AG09309 (cell line): ENCODE measurements at places on chromosomes 1 and 21.

DNA sequence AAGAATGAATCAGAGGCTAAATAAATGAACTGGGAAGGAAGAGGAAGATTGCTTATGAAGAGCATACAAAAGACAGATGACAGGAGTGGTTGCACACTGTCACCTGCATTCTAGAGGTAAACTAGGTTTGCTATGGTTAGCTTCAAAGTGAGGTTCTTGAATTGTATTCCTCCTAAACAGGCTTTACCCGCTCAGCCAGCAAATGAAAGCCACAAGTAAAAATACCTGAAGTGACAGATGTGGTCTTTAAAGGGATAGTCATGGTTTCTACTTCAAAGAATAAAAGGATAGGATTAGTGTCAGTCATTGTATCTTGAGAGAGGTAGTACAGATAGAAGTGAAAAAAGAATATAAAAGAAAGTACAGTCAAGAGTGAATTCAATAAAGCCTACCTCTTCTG, 32.4 kb upstream of the PRDX6 start:
- no peak for DNase-seq

DNA sequence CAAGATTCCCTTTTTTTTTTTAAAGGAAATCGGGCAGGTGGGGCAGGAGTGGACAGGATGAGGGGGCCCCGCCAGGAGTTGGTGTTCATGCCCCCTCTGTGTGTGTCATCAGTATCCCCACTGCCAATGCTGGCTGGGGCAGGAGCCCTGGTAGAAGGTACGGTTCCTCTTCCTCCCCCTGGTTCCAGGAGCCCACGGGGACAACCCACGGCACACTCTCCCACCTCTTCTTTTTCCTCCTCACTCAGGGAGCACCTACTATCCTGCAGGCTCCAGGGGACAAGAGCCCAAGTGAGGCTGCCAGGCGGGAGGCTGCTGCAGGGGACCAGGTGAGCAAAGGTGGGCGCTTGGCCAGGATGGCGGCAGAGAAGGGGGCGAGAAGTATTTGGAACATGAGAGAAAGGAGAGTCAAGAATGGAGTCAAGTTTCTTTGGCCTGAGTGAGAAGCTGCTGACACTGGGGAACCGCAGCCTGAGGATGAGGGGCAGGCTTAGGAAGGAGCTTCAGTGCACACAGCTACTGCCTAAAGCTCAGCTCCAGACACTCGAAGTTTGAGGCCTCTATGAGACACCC, 26.5 kb downstream of the ECE1 start:
- no peak for DNase-seq

DNA sequence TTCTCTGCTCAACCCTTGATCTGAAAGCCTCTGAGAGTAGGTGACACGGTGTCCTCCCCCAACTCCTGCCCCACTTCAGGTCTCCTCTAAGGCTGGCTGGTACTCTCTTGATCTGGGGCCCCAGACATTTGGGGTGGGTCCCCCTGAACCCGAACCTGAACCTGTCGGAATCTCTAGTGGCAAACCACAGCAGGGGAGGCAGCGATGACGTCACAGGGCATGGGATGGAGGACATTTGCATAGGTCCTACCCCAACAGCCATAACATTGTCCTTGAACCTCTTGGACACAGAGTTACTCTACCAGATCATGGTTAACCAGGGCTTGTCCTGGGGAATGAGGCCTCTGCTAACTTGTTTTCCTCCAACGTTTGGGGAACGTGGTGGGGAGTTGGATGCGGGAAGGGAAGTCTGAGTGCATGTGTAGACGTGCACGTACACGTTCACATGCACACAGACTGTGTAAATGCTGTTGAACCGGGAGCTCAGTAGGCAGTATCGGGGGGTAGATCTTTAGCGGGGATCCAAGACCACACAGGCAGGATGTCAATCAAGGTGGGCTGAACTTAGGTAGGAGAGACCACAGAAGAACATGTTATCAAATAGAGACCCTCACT, 32.4 kb downstream of the CITED4 start:
- no peak for DNase-seq

- no peak for DNase-seq
Observed at GRCh38 chr1:156102633-156103511, 11.6 kb upstream of the LMNA start.

DNA sequence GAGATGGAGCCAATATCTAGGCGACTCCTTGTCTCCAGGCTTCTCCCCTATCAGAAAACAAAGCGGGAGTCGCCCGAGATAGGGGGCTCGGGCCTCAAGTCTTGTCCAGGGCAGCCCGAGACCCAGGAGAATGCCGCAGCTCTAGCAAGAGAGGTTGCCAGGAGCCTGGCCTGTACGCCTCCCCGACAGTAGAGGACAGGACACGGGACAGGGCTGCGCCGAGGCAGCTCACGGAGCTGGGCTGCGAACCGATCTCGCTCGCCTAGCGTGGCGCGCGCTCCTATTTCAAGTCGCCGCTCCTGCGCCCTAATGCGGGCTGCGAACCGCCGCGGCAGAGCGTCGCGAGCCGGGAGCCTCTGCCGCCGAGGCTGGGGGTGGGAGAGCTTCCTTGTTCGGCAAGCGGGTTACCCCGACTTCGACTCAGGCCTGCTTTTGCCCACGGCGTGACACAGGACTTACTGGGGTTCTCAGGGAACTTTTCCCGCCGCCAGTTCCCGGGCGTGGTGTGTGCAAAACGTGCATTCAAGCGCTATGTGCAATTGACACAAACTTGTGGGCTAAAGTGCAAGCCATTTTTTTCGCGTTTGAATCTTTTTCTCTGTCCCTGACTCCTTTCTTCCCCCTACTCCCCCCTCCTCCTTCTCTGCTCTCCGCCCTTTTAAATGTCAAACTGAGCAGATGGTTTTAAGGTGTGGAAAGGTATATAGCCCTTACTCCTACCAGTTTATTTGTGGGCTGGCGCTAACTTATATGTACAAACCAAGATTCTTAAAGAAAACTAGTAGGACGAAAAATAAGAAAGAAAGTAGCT, 2.4 kb upstream of the PROX1 start:
- DNase-seq = no peak

DNA sequence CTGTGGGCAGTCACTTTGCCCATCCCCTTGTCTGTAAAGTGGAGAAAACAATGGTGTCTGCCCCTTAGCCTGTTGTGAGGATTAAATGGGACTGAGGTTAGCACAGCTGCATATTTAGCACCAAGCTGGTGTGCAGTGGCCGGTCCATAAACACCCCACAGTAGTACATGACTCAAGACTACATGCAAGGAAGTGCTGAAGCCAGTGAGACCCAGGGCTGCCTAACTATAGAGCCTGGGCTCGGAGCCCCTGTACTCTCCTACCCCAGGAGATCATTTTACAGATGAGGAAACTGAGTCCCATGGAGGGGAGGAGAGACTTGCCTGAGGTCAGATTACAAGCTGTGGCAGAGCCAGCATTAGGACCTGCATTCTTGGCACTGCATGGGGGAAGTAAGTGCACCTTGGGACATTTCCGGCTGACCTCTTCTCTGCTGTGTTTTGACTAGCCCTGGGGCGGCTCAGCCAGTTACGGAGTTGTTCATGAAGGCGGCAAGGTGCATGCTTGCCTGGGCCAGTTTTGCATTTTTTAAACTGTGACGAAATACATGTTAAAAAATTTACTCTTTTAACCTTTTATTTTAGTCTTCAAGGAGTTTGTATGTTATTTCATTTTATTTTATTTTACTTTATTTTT, 3.2 kb downstream of the SERINC2 start:
- no peak for DNase-seq
